Fibroblast of villous mesenchyme (primary cell): ENCODE measurements at places on chromosomes 1 and 21. TPM values are rescaled to one million over a fixed set of nuclear protein-coding genes. Genes with fewer than 3 reads are reported as not detected.

DNA sequence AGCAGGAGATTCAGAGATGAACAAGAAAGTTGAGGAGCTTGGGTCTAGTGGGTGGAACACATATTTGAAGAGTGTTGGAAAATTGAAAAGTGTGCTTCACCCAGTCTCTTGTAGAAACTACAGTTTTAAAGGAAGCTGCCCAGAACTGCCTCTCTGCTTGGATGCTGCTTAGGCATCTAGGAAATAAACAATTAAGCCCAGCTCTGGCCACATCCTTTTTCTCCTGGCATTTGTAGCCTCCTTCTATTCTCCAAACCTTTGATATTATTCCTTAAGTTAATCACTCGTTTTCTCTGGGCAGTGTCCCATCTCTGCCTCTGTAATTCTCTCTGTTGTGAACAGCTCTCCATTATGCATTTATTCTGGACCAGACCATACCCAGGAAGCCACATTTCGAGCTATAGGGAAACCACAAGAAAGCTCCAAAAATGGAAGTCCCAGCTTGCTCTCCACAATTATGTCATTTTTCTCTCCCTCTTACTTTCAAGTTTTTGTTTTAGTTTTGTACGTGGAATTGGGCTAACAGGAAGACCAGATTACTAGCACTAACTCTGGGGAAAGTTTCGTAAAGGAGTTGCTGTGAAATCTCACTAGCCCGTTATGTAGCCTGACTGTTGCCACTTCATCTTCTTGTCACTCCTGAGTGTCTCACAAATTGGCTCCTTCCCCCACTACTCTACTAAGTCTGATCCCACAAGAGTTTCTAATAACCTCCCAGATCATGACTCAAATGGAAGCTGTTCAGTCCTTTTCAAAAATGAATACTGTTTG is 102.2 kb downstream of the NTMT2 start:
- DNase-seq, result no peak

GRCh38 chr21:35529171-35529863 is 480.2 kb upstream of the RUNX1 start:
- DNase-seq, result peak; percentile 59

DNA sequence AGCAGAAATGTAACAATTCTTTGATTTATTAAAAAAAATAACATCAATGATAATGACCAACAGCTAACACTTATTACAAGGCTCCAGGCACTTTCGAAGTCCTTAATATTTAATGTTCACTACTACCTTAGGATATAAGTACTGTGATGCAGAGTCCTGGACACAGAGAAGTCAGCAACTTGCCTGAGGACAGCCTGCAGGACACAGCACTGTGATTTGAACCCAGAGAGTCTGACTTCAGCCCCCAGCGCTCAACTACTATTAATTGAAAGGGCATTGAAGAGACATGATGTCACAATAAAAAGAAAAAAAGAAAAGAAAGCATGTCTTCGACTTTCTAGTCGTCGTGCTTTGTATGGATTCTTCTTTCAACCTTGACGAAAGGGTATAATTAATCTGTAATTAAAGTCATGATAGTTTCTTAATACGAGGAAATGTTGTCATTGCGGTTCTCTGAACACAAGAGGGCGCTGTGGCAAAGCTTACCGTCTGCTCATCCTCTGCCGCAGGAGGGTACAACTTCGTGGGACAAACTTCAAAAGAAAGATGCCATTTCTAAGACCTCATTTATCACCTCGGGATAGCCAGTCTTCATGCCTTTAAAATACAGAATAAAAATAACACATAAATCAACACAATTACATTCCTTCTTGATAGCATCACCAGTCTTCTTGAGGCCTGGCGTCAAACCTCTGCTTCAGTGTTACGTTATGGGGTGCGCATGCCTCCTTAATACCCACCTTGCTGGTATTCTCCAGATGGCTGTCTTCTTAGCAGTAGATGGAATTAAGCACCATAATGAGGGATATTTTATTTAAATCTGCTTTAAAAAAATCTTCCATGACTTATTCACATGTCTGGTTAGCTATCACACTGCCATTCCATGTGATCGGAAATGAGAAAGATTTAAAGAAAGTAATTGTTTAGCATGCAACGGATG is 240.1 kb downstream of the DISC1 start:
- peak; percentile 69 for DNase-seq

- DNase-seq, result no peak
Measured at GRCh38 chr21:46489162-46489663, 30.5 kb downstream of the DIP2A start.

GRCh38 chr21:37862536-37862935 is 53.7 kb downstream of the KCNJ6 start:
- DNase-seq, result peak; percentile 76

GRCh38 chr1:54121482-54122134 is 31.2 kb downstream of the CDCP2 start:
- DNase-seq, result peak; percentile 72

LAD1 gene
- not detected in 2 replicates for total RNA-seq

ESPN gene
- not detected in 2 replicates for total RNA-seq

SLC30A2 gene
- not detected in 2 replicates for total RNA-seq

TESK2 gene
- total RNA-seq, result 1.6 and 2.2 TPM in 2 replicates

HES3 gene
- total RNA-seq, result not detected in 2 replicates
